MM.1S (cell line): ENCODE measurements at places on chromosomes 5 and 9.

DNA sequence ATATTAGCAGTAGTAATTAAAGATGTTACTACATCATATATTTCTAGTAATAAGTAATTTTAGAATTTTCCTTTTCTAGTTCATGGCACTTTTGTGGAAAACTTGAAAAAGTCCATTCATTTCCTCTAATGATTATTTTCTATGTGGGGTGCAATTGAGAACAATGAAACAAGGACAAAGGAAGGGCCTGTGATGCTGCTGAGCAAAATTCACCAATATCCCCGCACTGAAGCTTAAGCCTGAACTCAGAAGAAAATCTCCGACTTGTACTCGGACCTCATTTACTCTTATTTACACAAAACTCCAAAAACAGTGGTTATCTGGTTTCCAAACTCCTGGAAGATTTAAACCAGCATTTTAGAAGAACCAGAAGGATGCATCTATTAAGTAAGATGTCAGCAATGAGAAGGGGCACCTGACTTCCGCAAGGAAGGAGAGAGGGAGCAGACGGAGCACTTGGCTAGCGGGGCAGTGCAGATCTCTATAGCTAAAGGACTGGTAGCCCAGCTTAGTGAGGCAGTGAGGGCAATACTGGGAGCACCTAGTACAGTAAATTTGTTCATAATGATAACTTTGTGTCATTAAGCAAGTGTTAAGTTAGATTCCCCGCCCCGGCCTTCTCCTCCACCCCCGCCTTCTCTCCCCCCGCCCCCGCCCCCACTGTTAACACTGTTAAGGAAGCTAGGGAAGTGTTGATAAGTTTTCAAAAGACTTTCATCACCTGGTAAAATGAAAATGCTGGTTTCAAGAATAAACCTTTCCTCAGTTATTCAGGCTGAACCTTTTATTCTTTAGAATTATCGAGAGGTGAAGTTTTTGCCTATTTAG is 123.3 kb downstream of the ZSWIM6 start:
- no peaks in the 10 kb centered on the region for H3K4me1 ChIP-seq
- no peak for DNase-seq
- H3K27me3 ChIP-seq: no peaks in the 10 kb centered on the region
- H3K36me3 ChIP-seq: no peaks in the 10 kb centered on the region
- no peak overlapping the region for H3K4me3 ChIP-seq
- no peak overlapping the region for H3K27ac ChIP-seq

GRCh38 chr5:16593013-16593412 is 23.8 kb downstream of the RETREG1 start:
- no peaks in the 10 kb centered on the region for H3K36me3 ChIP-seq
- no peaks in the 10 kb centered on the region for H3K4me1 ChIP-seq
- no peak overlapping the region for H3K27ac ChIP-seq
- H3K27me3 ChIP-seq: no peaks in the 10 kb centered on the region
- no peak for DNase-seq

DNA sequence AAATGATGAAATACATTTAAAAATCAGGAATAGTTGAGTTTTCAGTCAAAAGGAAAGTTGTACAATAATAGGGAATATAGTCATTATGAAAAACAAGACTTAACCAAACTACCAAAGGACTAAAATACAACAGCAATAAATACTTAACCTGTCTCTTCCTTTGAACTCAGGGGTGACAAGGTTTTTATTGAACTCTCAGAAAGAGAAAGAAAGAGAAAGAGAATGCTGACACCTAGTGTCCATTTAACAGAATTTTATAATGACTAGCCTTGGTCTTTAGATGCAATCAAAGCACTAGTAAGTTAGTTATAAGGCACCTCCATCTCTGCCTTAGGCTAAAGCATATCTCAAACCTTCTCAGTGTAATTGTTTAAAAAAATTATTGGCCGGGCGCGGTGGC is 47.5 kb downstream of the UIMC1 start:
- H3K36me3 ChIP-seq: peaks cover 5% of the 10 kb centered on the region; the same call in 1 of the 2 replicates
- H3K27me3 ChIP-seq: no peaks in the 10 kb centered on the region
- peak; percentile 36 for DNase-seq
- H3K27ac ChIP-seq: no peak overlapping the region
- no peak overlapping the region for H3K4me3 ChIP-seq

GRCh38 chr9:14909181-14909580 is 1.0 kb downstream of the FREM1 start:
- H3K4me3 ChIP-seq: no peak overlapping the region
- no peak for DNase-seq
- no peaks in the 10 kb centered on the region for H3K27me3 ChIP-seq
- H3K36me3 ChIP-seq: no peaks in the 10 kb centered on the region
- no peaks in the 10 kb centered on the region for H3K4me1 ChIP-seq
- no peak overlapping the region for H3K27ac ChIP-seq

DNA sequence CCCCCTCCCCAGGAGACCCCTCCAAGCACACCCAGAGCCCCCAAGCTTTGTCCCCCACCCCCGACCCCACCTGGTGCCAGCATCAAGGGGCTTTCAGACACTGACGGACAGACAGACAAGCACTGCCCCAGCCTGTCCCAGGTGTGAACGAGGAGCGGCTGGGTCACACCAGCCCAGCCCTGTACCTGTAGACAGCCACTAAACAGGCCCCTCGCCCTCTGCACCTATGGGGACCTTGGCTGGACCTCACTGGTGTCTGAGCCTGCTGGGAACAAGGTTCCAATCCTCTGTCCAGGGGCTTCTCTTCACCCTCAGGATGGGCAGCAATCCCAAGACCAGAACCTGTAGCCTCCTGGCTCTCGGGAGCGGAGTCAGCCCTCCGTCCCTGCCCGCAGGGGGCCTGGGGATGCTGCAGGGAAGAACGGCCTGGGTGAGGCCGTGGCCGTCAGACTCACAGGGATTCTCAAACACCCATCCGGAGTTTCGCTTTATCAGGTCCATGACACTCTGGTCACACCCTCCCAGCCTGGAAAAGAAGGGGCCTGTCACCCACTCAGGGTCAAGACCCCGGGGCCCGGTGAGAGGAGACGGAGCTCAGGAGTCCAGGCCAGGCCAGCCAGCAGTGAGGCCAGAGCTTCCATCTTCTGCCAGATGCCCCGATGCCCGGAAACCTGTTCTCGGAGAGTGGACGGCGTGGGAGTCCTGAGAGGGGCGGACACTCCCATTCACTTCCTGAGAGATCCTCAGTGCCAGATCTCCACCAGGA is 2.8 kb downstream of the LCN6 start:
- no peak for DNase-seq
- no peak overlapping the region for H3K4me3 ChIP-seq
- no peak overlapping the region for H3K27ac ChIP-seq
- H3K36me3 ChIP-seq: no peaks in the 10 kb centered on the region
- peaks cover 97% of the 10 kb centered on the region for H3K27me3 ChIP-seq

DNA sequence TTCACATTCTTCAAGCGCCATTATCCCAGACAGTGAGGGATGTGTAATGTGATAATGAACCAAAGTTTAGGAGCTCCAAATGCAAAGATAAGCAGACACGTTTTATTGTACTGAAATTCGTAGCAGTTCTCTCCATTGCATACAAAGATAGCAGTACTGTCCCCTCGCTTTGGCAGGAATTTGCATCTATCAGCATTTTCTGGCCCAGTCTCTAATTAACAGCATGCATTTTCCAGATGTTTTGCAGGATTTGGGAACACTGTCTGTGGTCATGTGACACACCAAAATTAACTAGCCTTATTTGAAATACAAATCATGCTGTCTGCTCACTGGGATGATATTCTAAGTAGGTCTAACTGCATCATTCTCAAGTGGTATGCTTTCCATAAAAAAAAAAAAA is 235.9 kb upstream of the TRPM3 start:
- no peak overlapping the region for H3K4me3 ChIP-seq
- H3K36me3 ChIP-seq: no peaks in the 10 kb centered on the region
- no peaks in the 10 kb centered on the region for H3K27me3 ChIP-seq
- peaks cover 27% of the 10 kb centered on the region for H3K4me1 ChIP-seq
- no peak overlapping the region for H3K27ac ChIP-seq

GRCh38 chr5:68239487-68239886 is 23.9 kb downstream of the PIK3R1 start:
- H3K27me3 ChIP-seq: no peaks in the 10 kb centered on the region
- no peak for DNase-seq
- no peaks in the 10 kb centered on the region for H3K4me1 ChIP-seq
- no peaks in the 10 kb centered on the region for H3K36me3 ChIP-seq

GRCh38 chr5:33795496-33795895 is 96.3 kb downstream of the ADAMTS12 start:
- H3K27ac ChIP-seq: no peak overlapping the region
- H3K27me3 ChIP-seq: no peaks in the 10 kb centered on the region
- DNase-seq: no peak

GRCh38 chr5:132418881-132419280 is 49.4 kb downstream of the SLC22A5 start:
- peak overlapping the region; percentile 98 for H3K27ac ChIP-seq
- peaks cover 88% of the 10 kb centered on the region for H3K4me1 ChIP-seq
- no peak overlapping the region for H3K4me3 ChIP-seq
- DNase-seq: no peak
- no peaks in the 10 kb centered on the region for H3K36me3 ChIP-seq
